ENCODE measurements at places on chromosomes 2 and 18. TPM values are rescaled to one million over a fixed set of nuclear protein-coding genes. Genes with fewer than 3 reads are reported as not detected.

The CDH2 gene
- 486 TPM for total RNA-seq

The ITGA6 gene
- 45.7 TPM for total RNA-seq

The FAM124B gene
- 1.2 TPM for total RNA-seq

The CHAC2 gene
- total RNA-seq = 5.2 TPM

The OSR1 gene
- total RNA-seq = 0.29 TPM

The NUP35 gene
- 30.7 TPM for total RNA-seq

The GAD1 gene
- total RNA-seq = 20.8 TPM

The SERPINB11 gene
- total RNA-seq = not detected

The AQP12A gene
- total RNA-seq = not detected

The DARS1 gene
- total RNA-seq = 80.3 TPM

The EGR4 gene
- 0.23 TPM for total RNA-seq

The AKAIN1 gene
- not detected for total RNA-seq

The REG1B gene
- not detected for total RNA-seq

The GCKR gene
- total RNA-seq = 1.6 TPM

The TCF7L1 gene
- 90.6 TPM for total RNA-seq

The SH2D6 gene
- 1.3 TPM for total RNA-seq

The CTLA4 gene
- not detected for total RNA-seq

The SEC11C gene
- 52.3 TPM for total RNA-seq

The TMEM247 gene
- total RNA-seq = not detected

The NAPG gene
- total RNA-seq = 32.5 TPM

The C2orf42 gene
- total RNA-seq = 10.8 TPM

The TRABD2A gene
- total RNA-seq = 7.7 TPM

The SLC30A3 gene
- 2.8 TPM for total RNA-seq

The FMNL2 gene
- total RNA-seq = 42.4 TPM

The CCDC121 gene
- 4.0 TPM for total RNA-seq

The PCARE gene
- not detected for total RNA-seq

The ZC3H6 gene
- 7.0 TPM for total RNA-seq
